Glutamatergic neuron (in vitro differentiated cells): ENCODE measurements at places on chromosomes 1 and 21.

- DNase-seq, result no peak
Observed at GRCh38 chr1:204146309-204146708, 5.5 kb downstream of the ETNK2 start.

DNA sequence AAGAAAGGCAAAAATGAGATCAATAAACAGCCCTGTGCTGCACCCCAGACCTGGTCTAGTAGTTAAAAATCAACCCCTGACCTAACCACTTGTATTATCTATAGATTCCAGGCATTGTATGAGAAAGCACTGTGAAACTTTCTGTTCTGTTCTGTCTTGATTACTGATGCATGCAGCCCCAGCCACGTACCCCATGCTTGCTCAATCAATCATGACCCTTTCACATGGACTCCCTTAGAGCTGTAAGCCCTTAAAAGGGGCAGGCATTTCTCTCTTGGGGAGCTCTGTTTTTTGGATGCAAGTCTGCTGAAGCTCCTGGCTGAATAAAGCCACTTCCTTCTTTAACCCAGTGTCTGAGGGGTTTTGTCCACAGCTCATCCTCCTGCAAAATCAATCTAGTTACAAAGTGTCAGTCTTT lies 24.2 kb upstream of the CD34 start:
- no peak for DNase-seq

- DNase-seq, result peak; percentile 95
Observed at GRCh38 chr1:26853156-26853555, 9.8 kb upstream of the SFN start.

DNA sequence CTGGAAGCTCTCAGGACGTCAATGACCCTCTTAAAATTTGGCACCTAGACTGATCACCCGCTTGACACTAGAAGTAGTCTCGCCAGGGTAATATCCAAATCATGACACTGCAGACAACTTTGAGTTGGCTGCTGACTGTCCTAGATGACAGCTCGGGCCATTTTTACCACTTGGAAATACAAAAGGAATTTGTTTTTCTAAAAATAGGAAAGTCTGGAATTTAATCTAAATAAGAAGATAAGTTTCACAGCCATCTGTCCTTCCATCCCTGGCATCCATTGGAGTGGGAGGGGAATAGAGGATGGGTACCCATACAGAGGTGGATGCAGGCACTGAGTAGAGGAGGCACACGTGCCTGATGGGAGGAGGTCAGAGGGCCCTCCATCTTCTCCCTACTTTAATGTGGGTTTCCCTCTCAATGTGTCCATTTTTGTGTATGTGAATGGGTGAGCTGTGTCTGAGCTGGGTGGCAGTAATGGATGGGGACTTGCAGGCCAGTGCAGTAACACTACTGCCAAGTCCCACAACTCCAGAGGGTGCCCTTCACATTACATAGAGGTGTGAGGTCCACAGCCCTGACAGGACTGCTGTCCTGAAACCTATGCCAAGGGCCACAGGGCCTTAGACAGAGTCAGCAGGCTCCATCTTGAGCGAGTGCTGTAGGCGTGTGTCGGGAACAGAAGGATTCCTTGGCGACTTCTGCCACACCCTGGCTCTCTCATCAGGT lies 104.8 kb upstream of the IPO9 start:
- no peak for DNase-seq

DNA sequence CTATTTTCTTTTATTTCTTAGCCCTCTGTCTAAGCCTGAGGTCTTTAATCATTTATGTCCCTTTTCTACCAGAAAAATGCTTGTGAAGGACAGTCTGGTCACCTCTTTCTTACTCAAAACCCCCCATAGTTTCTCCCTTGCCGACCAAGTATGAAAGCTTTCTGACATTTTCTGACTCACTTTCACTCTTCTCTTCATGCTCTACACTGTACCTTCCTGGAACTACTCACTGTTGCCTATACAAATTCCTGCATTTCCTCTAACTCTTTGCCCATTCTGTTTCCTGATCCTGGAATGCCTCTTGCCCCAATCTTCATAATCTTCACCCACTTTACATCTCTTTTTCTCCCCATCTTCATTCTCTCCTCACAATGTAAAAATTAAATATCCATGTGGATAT lies 380.0 kb downstream of the HHIPL2 start:
- no peak for DNase-seq

DNA sequence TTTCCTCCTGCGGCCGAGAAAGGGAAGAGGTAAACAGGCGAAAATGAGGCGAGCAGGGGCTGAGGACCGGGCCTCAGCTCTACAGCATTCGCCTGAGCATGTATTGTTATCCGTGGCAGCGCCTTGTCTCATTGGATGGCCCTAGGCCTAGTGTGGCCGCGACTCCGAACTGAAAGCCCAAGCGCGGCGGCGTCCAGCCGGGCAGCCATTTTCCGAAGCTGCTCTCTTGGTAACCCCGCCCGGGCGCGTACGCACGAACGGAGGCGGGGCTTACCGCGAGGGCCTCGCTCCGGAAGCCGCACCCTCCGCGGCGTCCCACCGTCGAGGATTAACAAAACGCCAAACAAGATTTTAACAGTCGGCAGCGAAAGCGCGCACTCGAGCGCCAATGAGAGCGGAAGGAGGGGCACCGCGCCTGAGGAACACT lies 797 bp upstream of the USP1 start:
- peak; percentile 96 for DNase-seq

DNA sequence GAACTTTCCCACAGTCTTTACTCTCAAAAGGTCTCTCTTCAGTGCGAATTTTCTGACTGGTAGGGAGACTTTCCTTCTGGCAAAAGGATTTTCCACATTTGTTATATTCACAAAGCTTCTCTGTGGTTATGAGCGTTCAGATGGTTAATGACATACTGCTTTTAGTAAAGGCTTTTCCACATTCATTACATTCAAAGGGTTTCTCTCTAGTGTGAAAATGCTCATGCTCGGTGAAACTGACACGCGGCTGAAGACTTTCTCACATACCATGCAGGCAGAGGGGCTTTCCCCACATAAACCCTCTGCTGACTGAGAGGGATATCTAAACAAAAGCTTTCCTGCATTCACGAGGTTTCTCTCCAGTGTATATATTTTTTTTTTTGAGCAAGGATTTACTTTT lies 9.9 kb upstream of the KLF18 start:
- DNase-seq, result no peak
